ENCODE measurements at places on chromosomes 4 and X.

DNA sequence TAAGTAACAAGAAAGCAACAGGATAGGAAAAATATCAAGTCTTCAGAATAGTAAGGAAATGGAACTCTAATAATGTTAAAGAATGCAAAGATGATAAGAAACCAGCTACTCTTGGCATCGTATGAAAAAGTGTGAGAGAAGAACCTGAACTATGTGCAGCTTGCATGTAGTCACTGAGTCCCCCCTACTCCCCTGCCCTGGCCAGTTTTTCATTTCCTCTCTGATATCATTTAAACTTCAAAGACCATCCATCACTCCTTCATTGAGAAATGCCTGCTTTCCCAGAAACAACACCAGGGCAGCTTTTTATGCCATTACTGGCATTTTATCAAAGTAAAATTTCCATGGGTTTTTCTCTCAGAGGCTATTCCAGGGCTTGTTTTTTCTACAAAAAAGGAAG is 28.1 kb downstream of the INPP4B start:
- no peak for DNase-seq

DNA sequence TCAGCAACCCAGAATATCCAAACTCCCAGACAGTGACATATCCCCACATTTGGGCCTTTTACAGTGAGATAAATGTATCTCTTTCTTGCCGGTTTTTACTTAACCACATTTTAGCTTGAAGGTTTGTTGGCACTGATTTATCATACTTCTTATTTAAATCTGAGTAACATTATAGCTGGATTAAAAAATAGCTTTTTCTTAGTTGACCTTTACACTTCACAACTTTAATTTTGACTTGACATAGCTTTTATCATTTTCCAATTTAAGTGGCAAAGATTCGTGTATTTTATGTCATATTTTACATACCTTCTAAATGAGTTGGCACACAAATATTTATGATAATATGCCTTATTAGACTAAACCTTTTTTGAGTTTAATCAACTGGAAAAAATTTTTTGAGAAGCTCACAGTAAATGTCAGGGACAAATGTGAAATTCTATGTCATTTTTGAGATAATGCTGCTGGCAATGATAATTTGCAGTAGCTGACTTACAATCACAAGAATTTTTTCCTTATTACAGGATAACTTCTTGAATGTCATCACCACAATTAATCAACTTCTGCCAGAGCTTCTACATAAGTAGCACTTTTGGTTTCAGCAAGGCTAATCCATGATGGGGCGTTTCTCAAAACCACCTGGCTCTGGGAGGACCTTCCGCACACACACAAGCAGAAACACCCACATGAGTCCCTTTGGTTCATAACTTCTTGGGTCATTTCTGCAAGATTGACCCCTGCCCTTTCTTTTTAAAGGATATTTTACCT is 80.3 kb downstream of the SYTL5 start:
- DNase-seq, result no peak

DNA sequence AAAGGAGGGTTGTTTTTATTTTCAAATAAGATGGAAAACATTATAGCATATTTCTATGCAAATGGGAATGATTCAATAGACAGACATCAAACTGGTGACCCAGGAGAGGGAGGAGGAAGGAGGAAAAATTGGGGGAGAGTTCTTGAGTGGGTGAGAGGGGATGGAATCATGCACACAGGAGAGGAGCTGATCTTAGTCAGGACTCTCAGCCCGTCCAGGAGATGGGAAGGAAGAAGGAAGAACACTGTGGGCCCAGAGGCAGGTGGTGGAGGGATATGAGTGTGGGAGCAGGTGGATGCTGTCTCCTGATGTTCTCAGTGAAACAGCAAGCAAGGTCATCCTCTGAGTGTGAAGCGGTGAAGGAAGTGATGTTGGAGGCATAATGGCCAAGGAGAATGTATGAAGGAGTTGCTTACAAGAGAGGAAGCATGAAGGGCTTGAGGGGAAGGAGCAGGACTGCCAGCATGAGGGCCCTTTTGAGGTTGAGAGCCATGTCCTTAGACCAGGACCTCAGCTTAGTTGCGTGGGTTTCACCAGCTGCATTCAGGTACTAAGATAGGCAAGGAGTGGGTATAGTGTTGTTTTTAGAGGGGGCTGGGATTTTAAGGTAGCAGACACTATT is 161.7 kb upstream of the NAP1L5 start:
- no peak for DNase-seq

DNA sequence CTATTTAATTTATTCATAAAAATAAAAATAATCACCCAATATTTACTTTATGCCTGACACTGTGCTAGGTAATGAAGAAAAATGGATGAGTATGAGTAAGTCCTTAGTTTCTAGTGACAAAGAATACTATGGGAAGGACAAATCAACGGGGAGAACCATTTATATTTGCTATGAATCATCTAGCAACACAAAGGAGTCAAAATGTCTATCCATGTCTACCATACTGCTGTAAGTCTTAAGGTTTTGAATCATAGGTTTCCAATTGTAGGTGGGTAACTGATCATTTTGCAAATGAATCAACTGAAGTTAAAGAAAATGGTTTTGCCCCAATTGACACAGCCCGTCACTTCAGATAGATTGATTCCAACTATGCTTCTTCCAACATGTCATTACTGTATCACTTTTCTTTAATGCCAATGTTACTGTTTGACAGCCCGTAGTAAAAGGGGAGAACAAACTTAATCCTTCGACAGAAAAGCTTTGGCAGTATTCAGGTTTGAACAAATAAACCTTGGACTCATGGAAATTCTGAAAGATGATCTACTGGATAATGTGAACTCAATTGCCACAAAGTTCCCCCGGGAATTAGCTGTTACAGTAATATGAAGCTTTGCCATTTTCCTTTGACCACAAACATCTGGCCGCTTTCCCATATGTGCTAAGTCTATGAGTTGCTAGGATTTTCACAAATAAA is 3.2 kb downstream of the TDO2 start:
- DNase-seq, result no peak

GRCh38 chr4:71189471-71189870 is 149.3 kb upstream of the SLC4A4 start:
- DNase-seq, result no peak

DNA sequence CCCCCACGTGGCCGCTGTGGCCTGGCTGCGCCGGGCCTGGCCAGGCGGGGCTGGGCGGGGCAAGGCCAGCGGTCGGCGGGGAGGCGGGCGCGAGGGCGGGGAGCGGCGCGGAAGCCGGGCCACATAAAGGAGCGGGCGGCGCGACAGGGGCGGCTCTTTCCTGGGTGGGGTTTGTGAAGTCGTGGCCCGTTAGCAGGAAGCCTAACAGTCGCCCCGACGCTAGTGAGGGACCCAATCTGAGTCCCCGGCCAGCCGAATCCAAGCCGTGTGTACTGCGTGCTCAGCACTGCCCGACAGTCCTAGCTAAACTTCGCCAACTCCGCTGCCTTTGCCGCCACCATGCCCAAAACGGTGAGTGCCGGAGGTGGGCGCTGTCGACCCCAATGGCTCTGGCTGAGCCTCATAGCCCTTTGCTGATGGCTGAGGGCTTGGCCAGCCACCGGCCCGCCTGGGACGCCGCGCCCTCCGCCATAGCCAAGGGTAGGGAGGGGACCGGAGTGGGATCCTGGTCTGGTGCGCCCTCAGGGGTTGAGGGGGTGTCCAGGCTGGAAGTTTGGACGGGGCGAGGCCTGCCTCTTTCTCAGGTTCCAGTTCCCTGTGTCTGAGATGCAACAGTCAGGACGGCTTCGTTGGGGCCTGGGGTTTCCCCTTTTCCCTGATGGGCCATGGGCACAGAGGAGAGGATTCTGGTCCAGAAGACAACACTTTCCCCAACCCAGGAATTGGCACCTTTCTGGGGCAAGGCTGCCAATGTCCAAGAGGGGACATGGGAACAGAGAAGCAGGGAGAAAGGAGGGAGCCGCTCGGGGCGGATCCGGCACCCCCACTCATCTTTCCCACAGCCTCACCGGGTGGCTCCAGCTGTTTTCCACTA is at the start of gene MSN:
TSS of gene MSN (plus strand) at position 152 of the 874 bp plus-strand sequence. CDS start at position 340, 188 bp downstream.
- peak; percentile 34 for DNase-seq

GRCh38 chr4:91064157-91064853 is 937.1 kb downstream of the CCSER1 start:
- DNase-seq, result peak; percentile 2

DNA sequence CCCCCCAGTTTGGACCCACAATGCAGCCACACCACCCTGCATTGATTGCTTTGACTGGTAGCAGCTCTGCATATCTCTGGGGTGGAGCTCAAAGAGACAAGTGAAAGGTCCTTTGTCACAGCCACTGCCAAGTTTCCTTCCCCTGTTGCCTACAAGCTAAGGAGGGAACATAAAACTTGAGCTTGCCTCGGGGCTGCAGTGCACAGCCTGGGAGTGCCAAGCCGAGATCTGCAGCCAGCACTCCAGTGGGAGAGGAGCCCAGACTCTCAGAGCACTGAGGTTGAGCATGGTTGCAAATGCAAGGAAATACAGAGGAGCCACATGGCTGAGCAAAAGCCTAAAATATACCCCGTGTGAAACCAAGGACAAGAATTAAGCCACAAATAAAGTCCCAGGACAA is 142.2 kb downstream of the DKK2 start:
- no peak for DNase-seq

DNA sequence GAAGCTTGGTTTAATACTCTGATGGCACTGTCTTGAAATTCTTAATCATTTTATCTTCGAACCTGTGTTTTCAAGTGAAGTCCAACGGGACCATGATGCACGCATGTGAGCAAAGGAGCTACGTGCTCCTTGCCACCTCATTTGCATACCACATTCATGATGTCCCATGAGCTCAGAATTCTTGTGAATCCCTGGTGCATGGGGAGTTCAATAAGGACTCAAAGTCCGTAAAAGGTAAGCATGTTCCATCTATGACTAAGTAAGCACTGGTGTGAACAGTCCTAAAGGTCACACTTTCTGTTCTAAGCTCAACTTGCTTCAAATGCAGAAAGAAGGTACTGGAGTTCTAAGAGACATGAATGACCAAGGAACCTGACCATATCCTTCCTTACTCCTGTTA is 13.1 kb upstream of the GPM6B start:
- DNase-seq, result no peak

GRCh38 chrX:46953137-46953527 is 40.9 kb downstream of the JADE3 start:
- DNase-seq, result no peak

DNA sequence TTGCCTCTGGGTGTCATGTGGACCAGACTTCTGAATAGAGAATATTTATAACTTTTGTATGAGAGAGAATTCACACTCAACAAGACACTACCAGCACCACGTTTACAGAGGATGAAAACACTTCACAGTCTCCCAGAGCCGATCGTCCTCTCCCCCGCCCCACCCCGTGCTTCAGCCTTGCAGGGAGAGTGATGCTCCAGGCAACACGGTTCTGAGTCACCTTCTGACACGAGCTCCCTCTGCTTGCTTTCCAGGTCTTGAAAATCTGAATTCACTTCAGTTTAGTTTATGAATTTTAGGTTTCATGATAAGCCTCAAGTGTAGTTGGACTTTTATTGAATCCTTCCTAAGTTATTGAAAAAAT is 59.8 kb downstream of the CPLX1 start:
- DNase-seq, result no peak

DNA sequence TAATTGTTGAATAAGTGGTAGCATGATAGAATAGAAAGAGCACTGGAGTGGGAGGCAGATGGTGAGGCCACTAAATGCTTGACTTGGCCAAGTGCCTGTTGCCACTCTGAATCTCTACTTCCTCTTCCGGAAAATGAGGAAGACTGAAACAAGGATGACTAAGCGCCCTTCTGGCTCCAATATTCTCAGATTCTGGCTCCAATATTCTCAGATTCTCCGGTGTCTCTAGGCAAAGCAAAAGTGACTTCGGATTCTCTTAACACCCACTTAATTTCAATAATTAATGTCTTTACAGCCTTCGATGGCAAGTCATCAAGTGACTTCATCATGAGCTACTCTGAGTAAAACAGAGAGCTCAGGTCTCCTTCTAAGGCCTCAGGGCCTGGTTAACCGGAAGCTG is 402.2 kb upstream of the FGF13 start:
- DNase-seq, result no peak

DNA sequence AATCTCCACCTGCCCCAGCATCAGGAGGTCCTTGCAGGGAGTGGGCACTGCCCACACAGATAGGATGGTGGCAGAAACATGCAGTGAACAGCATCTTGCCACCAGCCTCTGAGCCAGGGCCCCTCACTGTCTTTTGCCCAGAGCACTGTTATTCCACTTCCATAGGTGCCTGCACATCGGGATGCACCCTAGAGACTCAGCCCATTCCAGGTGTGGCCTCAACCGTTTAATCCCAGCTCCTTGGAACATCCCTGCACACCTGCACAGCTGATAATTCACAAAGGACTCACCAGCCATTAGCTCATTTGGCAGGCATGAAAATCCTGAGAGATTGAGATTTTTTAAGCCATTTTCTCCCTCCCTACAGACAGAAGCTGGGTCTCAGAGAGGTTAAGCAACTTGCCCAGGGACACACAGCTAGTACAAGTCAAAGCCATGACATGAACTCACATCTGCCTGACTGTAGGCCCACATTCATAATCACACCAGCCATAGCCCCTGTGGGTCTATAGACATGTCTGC is 116.3 kb downstream of the EFNB1 start:
- DNase-seq, result no peak

GRCh38 chr4:156242390-156242789 is 288.7 kb upstream of the CTSO start:
- no peak for DNase-seq

GRCh38 chr4:186002853-186003252 is 66.1 kb upstream of the TLR3 start:
- DNase-seq, result no peak

DNA sequence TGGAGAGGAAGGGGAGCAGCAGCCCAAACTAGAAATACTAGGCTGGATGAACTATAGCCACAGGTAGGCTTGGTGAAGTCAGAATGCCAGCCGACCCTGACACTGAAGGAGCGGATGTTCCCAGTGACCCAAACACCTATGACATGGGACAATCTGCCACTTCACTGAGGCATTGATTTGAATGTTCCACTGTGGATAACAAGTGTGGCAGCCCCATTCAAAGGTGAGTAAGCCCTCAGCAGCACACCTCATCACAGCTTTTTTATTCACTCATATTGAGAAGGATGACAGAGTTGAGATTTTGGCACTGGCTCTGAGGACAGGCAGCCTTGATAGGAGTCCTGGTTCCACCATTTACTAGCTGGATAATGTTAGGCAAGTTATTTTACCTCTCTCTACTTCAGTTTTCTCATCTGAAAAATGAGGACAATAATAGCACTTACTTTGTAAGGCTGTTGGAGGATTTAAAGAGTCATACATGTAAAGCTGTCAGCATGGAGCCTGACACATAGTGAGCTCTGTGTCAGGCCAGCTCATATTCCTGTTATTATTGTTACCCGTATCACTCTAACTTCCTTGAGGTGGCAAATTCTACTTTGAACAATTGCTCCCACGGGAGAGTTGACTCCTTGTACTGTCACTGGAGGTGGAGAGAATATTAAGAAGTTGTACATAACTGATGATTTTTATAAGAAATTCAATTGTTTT is 114.6 kb downstream of the RASL11B start:
- no peak for DNase-seq

GRCh38 chr4:41359422-41359775 is 102.7 kb downstream of the UCHL1 start:
- DNase-seq, result no peak

DNA sequence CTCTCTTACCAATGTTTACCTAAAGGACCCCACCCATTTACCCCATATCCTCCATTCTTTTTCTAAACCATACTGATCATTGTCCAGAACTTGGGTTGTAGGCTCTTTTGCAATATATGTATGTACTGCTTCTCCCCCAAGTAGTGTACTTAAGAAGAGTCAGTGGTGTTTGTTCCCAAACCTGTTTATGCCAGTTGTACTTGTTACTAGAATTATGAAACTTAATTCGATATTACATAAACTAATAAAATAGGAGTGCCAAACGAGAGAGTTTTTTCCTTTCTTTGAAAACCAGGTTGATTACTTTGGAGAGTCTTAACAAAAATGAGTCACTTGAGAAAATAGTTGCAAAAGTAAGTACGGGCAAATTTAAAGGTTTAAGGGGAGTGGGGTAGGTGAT is 96.3 kb downstream of the GEMIN8 start:
- DNase-seq, result no peak
